ENCODE measurements at places on chromosomes 1 and 21.

DNA sequence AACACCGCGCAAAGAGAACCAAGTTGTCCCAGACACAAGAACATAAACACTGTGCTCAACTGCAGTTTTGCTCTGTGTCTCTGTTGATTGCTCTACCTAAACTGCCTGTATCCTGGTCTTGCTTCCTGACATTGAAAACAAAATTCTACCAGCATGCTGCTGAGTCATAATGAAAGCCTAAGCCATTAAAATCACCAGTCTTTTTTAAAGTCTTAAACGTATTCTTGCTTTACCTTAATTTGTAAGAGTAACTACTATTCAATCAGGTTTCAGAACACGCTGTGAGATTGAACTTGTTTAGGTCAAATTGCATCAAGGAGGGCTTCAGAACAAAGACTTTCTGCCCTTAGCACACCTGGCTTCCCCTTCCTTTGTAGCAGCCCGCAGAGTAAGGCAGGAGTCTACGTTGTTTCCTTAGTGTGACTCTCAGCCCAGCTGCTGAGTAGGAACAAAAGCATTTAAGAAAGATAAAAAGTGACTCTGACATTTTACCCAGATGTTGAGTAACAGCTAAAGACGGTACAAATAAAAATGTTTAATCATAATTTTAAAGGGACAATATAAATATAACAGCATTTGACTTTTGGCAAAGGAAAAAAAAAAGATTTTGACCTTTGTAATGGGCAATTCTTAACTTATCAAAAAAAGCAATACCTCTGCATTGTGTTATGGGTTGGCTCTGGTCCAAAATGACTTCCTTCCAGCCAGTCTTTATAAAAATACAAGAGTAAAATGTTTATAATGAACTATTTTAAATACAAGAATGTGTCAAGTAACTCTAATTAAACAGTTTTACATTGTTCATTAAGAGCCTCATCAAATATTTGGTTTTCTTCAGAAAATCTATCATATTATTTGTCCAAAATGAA is 186.9 kb upstream of the ADGRL4 start:
- no peak for DNase-seq

- no peak for DNase-seq
Observed at GRCh38 chr1:224919508-224919907, 10.0 kb upstream of the DNAH14 start.

DNA sequence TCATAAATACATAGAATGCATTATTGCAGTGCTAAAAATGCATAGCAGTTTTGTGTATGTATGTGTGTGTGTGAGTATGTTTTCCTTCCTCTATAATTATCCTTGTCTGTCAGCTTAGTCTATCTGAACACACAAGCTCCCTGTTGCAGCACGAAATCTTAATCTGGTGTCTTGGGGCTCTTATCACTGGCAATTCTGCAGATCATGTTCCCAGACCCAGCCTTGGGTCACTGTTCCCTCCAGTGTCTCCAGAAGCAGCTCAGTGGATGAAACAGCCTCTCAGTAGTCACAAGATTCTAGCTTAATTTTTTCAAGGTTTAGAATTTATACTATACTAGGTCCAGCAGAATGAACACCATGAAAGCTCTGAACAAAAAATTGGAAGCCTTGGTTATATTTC is 777.9 kb downstream of the MRPL39 start:
- no peak for DNase-seq

DNA sequence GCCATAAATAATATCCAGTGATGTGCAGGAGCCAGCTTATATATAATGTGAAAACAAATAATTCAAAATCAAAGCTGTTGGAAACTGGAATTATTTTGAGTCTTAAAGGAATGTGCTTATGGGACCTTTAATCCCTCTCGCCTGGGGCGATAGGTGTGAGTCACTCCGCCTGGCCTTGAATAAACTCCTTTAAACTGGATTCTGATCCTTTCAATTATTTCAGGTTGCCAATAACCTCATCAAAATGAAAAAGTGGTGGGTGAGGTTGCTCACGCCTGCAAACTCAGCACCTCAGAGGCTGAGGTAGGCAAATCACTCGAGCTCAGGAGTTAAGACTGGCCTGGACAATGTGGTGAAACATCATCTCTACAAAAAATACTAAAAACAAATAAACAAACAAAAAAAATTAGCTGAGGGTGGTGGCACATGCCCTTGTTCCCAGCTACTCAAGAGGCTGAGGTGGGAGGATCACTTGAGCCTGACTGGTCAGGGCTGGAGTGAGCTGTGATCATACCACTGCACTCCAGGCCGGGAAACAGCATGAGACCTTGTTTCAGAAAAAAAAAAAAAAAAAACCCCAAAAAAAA is 11.4 kb upstream of the SLC2A5 start:
- DNase-seq, result no peak

DNA sequence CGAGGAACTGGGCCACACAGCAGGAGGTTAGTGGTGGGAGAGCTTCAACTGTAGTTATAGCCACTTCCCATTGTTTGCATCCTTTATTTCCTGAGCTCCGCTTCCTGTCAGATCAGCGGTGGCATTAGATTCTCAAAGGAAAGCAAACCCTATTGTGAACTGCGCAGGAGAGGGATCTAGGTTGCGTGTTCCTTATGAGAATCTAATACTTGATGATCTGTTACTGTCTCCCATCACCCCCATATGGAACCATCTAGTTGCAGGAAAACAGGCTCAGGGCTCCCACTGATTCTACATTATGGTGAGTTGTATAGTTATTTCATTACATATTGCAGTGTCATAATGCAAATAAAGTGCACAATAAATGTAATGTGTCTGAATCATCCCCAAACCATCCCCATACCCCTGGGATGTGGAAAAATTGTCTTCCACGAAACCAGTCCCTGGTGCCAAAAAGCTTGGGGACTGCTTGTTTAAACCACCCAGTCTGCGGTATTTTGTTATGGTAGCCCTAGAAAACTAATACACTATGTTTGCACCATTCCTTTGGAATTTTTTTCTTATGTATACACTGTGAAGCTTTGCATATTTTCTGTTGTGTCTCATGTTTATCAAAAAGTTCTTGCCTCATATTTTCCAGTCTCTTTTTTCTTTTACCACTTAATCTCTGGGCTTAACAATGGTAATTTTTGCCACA is 136.6 kb upstream of the IVNS1ABP start:
- no peak for DNase-seq

- DNase-seq, result peak; percentile 77
Observed at GRCh38 chr1:23168445-23169194, at the start of gene LUZP1. LUZP1 (minus strand) TSS chr1:23168856.

DNA sequence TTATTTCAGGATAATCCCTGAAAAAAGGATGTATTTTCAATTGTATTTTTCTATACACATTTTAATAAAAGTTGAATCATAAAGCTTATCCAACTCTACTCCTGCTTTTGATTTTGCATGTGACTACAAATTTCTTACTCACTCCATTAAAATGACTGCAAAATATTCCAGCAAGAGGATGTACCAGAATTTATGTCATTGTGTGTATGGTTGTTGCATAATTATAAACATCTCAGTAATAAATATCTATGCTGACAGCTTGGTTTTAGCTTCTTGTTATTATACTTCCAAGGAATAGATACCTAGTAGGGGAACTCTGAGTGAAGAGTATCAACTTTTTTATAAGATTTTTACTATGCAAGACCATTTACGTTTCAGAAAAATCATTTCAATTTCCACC is 463.2 kb upstream of the RUNX1 start:
- no peak for DNase-seq

GRCh38 chr1:234163267-234163919 is 209.9 kb upstream of the COA6 start:
- no peak for DNase-seq

- DNase-seq, result no peak
Observed at GRCh38 chr1:165451691-165452090, 6.8 kb upstream of the RXRG start.

- DNase-seq, result no peak
Observed at GRCh38 chr1:46697053-46697452, 21.9 kb downstream of the EFCAB14 start.

DNA sequence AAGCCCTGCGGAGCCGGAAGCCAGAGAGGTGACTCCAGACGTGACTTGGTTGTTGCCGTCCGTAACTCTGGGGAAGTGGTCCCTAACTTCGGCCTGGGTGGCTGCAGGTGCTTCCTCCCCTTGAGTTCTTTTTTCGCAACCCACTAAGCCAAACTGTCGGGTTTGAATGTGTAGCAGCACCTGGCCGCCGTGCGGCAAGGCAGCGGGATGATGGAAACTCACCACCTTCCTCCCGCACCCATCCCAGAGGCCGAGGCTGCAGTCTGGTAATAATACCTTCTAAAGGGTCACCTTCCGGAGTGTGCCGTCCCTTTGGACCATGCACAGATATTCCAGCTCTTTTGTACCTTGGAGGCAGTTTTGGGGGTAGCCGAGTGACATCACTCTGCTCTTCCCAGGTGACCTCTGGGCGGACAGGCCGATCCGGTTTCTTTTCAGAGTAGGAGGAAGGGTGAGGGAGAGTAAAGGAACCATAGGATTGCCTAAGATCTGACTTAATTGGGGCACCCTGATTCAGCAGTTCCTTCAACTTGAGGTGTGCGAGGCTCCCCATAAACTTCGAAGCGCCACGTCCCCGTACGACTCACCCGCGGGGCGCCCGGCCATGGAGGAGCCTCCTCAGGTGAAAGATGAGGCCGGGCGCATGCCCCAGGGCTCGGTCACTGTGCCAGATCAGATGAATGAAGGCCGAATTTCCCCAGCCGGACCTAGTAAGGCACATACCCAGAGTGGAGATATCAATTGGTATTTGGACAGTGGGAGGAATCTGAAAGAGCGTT is 1.0 kb downstream of the KCNK1 start:
- no peak for DNase-seq

GRCh38 chr21:36854391-36854790 is 112.1 kb downstream of the HLCS start:
- DNase-seq, result no peak

- DNase-seq, result no peak
Observed at GRCh38 chr1:41319106-41319755, 42.0 kb upstream of the FOXO6 start.

- DNase-seq, result no peak
Observed at GRCh38 chr21:15138490-15138889, 73.7 kb upstream of the NRIP1 start.

DNA sequence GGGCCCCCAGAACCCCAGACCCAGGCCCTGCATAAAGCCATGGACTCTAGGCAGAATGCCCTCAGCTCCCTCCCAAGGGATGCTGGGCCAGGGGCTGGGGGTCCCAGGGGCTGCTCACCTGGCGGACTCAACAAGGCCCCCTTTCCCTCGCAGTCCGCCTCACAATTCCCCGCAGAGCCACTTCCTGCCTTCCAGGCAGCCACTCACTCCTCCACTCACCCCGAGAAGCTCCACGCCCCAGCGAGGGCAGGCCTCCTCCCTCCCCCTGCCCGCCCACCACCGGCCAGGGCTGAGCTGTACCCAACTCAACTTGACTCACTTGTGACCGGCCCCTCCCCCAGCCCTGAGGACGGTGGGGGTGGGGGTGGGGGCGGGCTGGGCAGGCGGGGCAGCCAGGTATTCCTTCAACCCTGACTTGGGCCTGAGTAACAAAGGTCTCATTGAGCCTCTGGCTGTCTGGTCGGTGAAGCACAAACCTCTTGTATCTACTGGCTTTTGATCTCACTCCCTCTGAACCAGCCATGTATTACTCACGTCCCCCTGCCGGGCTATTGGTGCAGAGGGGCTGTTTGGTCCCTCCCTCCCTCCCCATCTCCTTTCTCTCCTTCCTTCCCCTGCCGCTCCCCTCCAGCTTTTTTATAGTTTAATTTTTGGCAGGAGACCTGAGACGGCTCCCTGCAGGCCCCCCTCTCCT is 5.9 kb downstream of the BLACAT1 start:
- DNase-seq, result peak; percentile 38

GRCh38 chr1:205381305-205381704 is 24.6 kb upstream of the KLHDC8A start:
- no peak for DNase-seq

- peak; percentile 29 for DNase-seq
Observed at GRCh38 chr21:25568246-25568645, 39.0 kb downstream of the MRPL39 start.

DNA sequence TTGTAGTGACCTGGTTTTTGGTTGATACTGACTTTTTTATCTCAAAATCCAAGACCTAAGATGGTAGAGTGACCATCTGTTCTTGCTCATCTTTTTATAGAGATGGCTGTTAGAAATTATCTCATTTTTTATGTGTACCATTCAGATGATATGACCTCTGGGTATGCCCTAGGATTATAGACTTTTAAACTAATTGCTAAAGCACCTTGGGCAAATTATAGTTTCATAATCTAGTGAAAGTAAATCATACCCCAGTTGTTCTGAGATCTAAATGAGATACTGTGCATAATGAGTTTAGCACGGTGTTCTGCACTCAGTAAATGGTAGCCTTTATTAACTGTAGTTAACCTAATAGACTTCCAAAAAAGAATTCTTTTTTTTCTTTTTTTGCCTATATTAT is 182.6 kb upstream of the L1TD1 start:
- DNase-seq, result no peak

DNA sequence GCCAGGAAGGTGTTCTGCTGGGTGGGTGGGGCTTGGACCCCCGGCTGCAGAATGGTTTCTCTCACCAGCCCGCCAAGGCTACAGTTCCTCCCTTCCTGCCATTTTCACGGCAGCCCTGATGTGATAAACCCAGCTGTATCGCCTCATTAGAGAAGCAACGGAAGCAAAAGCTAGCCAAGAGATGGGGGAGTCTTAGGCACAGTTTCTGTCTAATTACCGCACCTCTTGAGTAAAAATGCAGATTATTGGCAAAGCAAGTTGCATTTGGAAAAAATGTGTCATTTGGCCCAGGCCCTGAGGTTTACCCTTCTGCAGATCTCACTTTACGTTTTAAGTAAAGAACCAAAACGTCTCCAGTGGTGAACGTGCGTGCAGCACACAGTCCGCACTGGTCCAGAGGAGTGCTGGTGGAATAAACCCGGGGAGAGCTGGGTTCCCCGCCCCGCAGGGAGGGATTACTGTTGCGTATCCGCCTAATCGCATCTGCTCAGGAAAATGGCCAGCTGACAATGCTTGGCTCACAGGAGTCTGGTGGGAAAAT is 109.9 kb downstream of the GALNT2 start:
- no peak for DNase-seq

DNA sequence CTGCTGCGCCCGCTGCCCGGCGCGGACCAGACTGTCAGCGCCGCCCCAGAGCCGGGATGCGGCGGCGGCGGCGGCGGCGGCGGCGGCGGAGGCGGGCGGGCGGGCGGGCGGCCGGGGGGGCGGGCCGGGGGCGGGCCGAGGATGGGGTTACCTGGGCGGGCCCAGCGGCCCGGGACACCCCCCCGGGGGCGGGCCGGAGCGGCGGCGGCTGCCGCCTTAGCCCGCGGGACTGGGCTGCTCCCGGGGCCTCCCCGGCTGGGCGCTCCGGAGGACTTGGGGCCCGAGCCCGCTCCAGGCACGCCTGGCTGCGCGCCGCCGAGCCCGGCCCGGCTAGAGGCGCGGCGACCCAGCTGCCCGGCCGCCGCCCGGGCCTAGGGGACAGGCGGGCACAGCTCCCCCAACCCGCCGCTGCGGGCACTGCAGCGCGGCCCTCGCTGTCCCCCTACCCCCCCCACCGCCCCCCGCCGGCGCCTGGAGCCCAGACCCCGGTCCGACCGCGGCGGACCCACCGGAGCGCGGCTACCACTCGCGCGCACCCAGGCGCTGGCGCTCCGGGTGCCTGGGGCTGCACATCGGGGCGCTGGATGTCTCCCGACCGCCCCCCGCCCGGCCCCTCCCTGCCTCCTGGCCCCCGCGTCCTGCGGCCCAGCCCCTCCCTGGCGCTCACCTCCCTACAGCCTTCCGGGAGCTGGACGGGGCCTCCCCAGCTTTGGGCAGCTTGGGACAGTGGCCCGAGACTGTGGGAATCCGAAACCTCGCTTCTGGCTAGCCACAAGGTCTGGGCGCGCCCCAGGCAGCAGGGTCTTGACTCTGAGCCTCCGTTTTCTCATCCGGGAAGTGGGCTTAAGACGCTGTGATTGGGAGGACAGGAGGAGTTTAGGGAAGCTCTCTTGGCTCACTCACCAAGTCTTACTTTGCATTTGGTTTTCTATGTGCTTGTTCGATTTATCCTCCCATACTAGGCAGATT is at the start of gene WNT4:
WNT4 (minus strand) TSS at position 33 of the 969 bp plus-strand sequence. CDS start 175 bp downstream, outside the sequence.
- no peak for DNase-seq

Measured in stimulated activated naive CD4-positive, alpha-beta T cell treated with Interleukin-2 at 50 U/mL for 16 hours (primary cell).